ENCODE measurements at places on chromosomes 3 and 15. TPM values are rescaled to one million over a fixed set of nuclear protein-coding genes. Genes with fewer than 3 reads are reported as not detected.

The SLC22A14 gene
- not detected for total RNA-seq

The CCR8 gene
- total RNA-seq, result 0.94 TPM

The SEMA3F gene
- total RNA-seq, result not detected

The CCDC54 gene
- not detected for total RNA-seq

The IL16 gene
- total RNA-seq, result 243 TPM

The SIN3A gene
- 96.7 TPM for total RNA-seq

The ITIH1 gene
- not detected for total RNA-seq

The REC114 gene
- not detected for total RNA-seq

The ARPC4 gene
- total RNA-seq, result 321 TPM

The TXNRD3 gene
- total RNA-seq, result 1.3 TPM

The BFSP2 gene
- 0.42 TPM for total RNA-seq

The MYL3 gene
- total RNA-seq, result not detected

The ZMYND10 gene
- total RNA-seq, result 5.0 TPM

The SPATA12 gene
- not detected for total RNA-seq

The GOLGA6L10 gene
- 0.83 TPM for total RNA-seq

The CLDN16 gene
- not detected for total RNA-seq

The MUC4 gene
- not detected for total RNA-seq

The LRRC15 gene
- total RNA-seq, result not detected

The LRRN1 gene
- total RNA-seq, result 1.4 TPM

The ISLR2 gene
- total RNA-seq, result not detected

The MESP2 gene
- not detected for total RNA-seq

The FOXL2NB gene
- total RNA-seq, result not detected

The LDHAL6B gene
- not detected for total RNA-seq

The CHRD gene
- not detected for total RNA-seq

The CISH gene
- 394 TPM for total RNA-seq

The C15orf61 gene
- total RNA-seq, result 5.7 TPM

The LRRC49 gene
- not detected for total RNA-seq

The CYP11A1 gene
- not detected for total RNA-seq

Data from activated CD8-positive, alpha-beta T cell treated with anti-CD3 and anti-CD28 coated beads, Interleukin-2, amount 10 ng/mL, durations not matched to agents 7 days and 5 days (primary cell).